Coronary artery (tissue), 2 donors: ENCODE measurements at places on chromosomes 3 and 15.

- peak; percentile 82 for DNase-seq
Measured at GRCh38 chr3:196609343-196609775, 30.1 kb upstream of the NRROS start.

DNA sequence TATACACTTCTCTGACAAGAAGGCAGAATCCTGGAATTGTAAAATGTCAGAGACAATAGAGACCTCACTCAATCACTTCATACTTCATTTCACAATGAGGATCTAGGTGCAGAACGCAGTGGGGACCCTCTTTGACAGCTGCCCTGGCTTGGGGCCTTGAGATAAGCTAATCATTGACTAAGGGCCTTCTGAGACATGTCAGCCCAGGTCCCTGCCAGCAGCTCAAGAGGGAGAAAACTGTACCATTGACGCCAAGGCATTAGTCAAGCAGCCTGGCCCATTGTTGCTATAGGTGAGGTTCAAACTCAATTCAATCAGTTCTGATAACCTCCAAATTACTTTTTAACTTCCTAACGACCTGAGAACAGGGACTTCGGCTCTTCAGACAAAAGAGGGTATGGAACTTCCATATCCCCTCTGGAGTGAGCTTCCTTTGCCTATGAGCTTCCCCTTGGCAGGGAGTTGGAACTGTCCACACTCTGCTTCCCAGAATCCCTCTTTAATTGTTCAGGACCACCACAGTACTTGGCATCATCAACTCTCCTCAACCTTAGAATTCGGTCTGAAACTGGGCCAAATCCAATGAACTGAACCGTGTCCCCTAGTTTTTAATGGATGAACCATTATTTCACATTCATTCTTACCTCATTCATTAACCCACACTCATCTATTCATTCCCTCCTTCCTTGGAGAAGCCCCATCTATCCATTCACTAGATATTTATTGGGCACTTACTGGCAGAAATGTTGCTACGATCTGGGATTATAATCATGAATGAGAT is 1.5 kb upstream of the CYP8B1 start:
- DNase-seq: no peak

GRCh38 chr15:89071471-89071870 is 16.8 kb upstream of the ABHD2 start:
- no peak for DNase-seq

DNA sequence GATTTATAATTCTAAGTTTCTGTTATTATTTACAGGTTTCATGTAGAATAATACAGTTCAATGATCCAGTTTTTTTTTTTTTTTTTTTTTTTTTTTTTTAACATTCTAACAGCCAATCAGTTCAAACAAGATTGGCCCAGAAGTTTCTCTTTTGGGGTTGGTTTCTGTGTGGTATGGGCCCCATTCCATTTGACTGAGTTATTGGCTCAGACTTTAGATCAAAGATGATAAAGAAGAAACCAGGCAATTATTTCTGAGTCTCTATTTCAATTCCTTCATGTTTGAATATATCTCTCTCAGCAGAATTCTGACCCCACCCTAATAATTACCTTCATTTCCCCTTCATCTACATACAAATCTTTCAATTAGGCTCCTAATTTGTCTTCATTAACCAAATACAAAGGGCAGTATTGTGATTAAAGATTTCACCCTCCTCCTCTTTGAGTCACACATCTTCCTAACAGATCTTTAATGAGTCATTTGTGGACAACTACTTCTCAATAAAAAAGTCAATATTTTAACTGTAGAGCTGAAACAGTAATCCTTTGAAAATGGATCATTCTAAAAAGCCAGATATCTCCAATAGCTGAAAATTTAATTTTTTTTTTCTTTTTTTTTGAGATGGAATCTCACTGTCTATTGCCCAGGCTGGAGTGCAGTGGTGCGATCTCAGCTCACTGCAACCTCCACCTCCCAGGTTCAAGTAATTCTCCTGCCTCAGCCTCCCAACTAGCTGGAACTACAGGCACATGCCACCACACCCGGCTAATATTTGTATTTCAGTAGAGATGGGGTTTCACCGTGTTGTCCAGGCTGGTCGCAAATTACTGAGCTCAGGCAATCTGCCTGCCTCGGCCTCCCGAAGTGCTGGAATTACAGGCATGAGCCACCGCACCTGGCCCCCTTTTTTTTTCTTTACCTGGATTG is 878.8 kb downstream of the NAALADL2 start:
- DNase-seq: no peak

DNA sequence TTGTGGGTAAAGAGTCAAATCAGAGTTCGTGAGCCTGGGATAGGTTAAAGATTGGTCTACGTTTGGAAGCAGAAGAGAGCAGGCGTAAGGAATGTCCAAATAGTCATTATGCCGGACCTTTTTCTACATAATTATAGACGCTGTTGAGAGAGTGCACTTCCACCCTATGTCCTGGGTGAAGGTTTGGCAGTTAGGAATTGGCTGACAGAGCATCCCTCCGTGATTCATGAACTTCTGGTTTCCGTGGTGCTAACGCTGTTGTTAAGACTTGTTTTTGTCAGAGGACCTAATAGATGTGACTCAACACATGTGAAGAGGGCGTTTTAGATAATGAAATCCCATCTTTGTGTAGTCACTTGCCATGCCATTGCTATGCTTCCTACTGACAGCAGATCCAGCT is 1.1 kb downstream of the EAF1 start:
- DNase-seq: no peak

DNA sequence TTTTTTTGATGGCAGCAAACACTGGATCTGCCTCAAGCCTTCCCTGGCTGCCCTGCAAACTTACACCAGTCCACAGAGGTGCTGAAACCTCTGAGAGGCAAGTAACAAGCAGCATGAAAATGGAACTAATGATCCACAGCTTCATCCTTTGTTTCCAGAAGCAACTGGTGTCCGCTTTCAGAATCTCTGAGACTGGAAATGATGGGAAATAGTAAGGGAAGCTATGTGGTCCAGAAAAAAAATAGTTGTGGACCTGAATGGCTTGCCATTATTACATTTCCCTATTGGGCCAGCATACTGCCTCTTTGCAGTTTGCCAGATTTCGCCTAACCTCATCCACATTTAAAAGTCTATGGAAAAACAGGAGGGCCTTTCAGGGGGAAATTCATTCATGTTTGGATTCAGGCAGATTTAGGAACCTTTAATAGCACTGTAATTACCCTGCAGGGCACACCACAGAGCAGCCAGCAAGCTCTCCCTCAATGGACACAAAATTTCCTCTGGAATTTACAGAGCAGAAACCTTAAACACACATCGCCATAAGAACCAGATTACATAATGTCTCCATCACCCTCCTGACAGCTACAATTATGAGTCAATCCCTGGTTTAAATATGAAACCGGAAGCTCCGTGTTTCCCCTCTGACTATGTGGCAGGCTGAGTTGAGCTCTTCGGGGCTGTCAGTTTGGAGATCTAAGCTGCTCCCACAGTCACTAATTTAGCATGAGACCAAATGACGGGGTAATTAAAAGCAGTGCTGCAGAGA is 134.4 kb downstream of the TMCO5A start:
- no peak for DNase-seq

DNA sequence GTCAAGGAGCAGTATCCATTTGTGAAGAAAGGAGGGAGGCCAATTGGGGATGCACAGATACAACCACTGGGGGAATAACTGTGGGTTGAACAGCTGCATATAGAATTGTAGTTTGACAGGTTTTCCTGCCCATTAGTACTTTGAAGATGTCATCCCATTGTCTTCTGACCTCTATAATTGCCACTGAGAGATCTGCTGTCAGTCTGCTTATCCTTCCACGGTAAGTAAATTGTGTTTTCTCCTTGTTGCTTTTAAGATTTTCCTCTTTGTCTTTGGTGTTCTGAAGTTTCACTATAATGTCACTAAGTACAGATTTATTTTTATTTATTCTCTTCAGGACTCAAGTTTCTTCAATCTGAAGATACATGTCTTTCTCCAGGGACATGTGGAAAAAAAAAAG is 56.6 kb downstream of the MOBP start:
- DNase-seq: no peak

DNA sequence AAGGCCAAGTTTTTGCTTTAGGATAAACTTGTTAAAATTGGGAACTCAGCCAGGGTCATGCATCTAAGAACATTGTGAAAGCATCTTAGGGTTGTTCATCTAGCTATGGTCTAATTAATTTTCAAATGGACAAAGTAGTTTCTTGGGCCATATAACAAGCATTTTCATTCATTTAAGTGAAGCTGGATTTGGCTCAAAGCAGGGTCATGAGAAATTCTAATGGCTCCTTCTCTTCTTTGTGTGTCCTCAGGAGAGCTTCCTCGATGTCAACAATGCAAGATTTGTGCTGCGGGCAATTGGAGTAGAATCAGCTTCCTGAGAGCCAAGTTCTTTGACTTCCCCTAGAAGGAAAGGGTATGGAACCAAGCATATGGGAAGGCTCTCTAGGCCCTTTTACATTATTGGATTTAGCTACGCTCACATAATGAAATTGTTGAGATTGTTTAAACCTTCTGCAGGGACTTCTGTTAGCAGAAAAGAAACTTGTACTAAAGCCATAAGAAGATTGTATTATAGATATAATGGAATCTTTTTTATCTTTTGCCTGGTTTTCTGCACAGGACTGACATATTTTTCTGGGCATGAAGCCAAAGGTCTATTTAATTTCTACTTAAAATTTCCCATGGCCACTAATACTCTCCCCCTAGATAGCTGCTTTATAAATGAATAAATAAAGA is 1.8 kb upstream of the SAMMSON start:
- no peak for DNase-seq

- no peak for DNase-seq
Measured at GRCh38 chr3:64031540-64032508, 8.5 kb upstream of the PSMD6 start.

DNA sequence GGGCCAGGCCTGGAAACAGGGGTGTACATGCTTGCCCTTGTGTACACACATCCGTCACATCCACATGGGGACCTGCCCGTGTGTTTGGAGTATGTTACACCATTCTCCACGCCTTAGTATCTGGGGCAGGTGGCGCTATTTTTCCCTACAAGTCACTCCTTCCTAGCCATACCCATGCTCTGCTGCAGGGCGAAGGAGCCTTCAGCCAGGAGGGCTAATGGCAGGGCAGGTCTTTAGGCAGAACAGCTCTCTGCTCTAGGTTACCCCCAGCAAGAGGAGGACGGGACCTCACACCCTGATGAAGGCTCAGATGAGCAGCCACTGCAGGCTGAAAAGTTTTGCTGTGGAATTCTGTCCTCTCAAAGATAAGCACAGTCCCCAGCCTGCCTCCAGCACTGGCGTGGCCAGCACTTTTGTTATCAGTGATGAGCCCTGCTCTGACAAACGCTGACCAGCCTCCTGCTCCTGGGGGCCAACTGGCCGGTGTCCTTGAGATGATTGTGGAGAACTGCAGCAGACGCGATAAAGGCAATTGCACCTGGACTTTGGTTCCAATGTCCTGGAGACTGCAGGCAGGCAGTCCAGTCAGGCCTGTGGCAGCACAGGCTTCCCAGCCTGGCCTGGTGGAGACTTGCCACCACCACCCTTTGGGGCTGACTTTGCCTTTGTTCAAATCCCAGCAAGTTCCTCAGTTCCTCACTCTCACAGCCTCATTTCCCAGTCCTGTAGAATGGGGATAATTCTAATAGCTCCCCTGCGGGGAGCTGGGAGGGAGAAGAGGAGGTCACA is 19.8 kb upstream of the PIGZ start:
- DNase-seq: no peak

DNA sequence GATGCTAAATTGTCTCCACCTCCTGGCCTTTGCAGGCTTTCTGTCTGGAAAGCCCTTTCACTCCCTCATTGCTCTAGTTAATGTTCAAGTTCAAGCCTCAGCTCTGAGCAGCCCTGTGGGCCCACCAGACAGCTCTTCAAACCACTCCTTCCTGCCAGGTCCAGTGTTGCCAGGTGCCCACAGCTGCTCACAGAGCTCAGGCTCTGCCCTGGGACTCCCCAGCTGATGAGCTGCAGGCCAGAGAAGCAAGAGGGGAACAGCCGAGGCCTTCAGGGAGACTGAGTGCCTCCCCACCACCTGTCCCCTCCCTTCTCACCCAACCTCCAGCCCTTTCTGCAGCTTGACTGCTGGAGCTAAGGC is 1.3 kb upstream of the ZBTB47 start:
- DNase-seq: peak; percentile 74

- DNase-seq: no peak
Measured at GRCh38 chr3:64341296-64341695, 116.0 kb upstream of the PRICKLE2 start.

DNA sequence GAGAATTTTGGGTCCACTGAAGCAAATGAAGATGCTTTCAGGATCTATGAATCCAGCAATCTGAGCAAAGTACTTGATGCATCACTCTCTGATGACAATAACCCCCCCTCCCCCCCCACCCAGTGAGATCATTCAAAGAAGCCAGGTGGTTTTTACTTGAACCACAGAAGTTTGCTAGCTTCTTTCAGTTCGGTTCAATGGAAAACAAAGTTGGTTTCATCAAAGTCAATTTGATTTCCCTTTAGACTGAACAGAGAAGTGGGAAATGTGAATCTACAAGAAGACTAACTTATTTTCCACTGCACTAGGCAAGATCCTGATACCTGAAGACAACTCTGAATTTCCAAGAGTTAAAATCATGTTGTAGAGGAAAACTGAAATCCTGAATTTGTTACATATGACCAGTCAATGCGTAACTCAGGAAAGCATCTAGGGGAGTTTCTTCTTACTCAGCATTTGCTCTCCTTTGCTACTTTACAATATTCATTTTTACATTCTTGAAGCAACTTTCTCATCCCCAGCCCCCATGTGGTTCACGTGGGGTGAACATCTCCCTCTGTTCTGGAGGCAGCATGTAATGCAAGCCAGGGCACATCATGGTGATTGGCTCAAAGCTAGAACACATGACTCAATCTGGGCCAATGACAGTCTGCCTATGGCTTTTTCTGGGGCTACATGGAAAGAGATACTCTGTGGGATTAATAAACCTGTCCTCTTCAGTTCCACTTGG is 572.6 kb downstream of the FOXP1 start:
- DNase-seq: no peak

DNA sequence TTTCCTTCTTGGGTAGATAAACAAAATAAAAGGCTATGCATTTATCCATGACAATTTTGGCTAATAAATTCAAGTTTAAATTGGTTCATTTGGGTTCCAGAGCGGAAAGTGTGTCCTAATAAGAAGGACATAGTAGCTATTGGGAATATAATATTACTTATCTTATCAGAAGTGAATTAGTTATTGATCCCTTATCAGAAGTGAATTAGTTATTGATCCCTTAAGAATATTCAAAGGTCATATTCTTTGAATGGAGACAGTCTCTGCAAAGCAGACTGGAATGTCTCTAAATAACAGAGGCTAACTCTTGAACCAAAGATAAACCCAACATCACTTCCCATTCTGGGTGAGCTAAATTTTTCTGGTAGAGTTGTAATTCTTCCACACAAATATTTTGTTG is 290.7 kb upstream of the BCHE start:
- no peak for DNase-seq

DNA sequence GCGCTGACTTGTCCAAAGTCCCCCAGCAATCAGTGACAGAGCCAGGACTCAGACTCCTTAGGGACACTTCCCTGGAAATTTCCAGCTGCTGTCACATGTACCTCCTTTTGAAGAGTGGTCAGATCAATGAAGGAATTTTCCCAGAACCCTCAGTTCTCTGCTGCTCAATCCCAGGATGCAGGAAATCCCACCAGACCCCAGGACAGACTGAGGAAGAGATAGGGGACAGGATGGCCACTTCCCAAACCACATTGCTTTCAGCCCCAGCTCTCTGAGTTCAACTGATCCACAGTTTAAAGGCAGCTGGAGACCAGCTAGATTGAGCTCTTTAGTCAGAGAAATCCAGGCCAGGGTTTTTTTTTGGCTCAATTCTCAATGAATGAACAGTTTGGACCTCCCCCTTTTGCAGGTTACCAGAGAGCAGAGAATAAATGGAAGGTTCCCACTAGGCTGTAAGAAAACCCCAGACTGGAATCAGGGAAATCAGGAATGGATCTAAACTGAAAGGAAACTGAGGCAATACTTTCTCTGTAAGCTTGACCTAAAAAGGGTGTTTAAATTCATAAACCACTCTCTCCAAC is 1.5 kb downstream of the CYP1A1 start:
- DNase-seq: peak; percentile 31
